ENCODE measurements at places on chromosomes 13 and 19.

- no peak for DNase-seq
Measured at GRCh38 chr19:39917561-39918182, 16.8 kb downstream of the FCGBP start.

DNA sequence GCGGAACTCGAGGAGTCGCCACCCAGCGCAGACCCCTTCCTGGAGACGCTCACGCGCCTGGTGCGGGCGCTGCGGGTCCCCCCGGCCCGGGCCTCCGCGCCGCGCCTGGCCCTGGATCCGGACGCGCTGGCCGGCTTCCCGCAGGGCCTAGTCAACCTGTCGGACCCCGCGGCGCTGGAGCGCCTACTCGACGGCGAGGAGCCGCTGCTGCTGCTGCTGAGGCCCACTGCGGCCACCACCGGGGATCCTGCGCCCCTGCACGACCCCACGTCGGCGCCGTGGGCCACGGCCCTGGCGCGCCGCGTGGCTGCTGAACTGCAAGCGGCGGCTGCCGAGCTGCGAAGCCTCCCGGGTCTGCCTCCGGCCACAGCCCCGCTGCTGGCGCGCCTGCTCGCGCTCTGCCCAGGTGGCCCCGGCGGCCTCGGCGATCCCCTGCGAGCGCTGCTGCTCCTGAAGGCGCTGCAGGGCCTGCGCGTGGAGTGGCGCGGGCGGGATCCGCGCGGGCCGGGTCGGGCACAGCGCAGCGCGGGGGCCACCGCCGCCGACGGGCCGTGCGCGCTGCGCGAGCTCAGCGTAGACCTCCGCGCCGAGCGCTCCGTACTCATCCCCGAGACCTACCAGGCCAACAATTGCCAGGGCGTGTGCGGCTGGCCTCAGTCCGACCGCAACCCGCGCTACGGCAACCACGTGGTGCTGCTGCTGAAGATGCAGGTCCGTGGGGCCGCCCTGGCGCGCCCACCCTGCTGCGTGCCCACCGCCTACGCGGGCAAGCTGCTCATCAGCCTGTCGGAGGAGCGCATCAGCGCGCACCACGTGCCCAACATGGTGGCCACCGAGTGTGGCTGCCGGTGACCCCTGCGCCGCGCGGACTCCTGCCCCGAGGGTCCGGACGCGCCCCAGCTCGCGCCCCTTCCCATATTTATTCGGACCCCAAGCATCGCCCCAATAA is 2.3 kb downstream of the AMH start:
- DNase-seq: no peak

DNA sequence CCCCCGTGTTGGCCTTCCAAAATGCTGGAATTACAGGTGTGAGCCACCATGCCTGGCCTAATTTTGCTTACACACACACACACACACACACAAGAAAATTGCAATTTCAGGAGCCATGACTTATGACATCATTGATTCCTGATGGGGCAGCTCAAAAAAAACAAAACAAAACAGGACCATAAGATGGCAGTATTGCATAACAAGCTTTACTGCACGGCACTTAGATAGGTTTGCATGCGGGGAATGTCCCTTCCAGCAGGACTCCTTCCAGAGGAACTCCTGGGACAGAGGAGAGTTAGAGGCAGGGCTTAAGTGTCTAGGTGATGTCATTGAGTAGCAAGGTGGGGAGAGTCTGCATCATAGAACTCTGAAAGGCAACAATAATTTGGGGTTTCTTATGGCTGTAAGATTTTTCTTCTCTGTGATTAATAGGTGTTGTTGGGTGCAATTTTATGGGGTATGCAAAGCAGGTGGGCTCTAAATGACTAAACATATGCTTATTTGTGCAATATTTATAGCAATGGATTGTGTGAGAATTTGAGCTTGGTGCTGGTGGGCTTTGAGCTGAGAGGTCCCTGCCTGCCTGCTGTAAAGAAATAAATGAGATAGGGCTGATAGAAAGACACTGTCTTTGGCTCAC is 9.0 kb upstream of the ACSBG2 start:
- no peak for DNase-seq

DNA sequence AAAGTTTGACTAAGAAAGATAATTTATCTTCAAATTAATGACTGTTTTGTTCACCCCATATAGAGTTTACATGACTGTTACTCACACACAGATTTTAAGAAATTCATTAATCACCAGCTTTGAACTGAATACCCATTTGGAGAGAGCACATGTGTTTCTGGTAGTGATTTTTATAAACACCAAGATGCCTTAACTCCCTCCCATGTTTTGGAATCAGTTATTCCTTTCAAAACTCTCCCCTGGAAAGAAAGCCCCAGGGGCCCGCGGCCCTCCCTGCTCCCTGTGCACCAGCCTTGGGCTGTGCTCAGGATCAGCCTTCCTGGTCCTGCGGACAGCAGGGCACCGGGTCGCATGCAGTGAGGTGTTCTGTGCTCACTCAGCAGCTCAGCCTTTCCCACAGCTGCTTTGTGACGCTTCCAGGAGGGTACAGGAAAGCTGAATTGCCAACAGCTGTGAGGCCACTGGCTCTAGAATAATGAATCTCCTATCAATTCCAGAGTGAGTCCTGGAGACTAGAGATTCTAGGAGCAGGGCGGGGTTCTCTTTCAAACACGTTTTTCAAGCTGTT is 483.2 kb downstream of the EFNB2 start:
- no peak for DNase-seq

DNA sequence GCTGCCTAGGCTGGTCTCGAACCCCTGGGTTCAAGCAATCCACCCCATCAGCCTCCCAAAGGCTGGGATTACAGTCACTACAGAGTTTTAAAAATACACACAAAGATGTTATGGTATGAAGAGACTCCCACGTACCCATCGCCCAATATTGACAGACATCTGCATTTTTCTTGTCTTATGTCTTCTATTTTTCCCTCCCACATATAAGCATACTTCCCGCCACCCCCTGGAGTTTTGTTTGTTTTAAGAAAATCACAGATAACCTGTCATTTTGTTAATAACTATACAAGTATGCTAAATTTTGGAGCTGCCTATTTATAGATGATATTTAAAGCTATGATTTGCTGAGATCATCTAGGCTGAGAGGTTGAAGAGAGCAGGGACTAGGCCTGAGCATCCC is 6.2 kb upstream of the SMG9 start:
- no peak for DNase-seq

- DNase-seq: peak; percentile 80
Measured at GRCh38 chr13:113176280-113176679, 17.8 kb downstream of the PROZ start.

GRCh38 chr19:1428738-1429391 is 9.3 kb upstream of the RPS15 start:
- no peak for DNase-seq

GRCh38 chr13:67763384-67763783 is 533.2 kb upstream of the PCDH9 start:
- no peak for DNase-seq

DNA sequence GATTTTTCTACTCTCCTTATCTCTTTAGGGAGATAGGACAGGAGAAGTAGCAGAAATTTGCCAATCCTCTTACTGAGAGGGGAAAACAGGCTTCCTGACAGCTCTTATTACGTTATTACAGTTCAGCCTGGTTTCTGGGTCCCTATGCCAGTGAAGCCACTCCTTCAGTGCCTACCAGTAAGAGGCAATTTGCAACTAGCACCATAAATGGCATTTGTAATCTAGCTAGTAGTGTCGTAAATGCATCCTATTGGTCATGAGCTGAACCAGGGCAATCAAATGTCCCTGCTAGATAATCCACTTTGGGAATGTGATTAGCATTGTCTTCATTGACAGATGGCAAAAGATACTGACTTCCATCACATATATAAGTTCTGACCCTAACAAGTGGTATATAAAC is 428.8 kb downstream of the DCT start:
- no peak for DNase-seq

- DNase-seq: no peak
Measured at GRCh38 chr13:98206946-98207345, 29.9 kb upstream of the RNF113B start.

DNA sequence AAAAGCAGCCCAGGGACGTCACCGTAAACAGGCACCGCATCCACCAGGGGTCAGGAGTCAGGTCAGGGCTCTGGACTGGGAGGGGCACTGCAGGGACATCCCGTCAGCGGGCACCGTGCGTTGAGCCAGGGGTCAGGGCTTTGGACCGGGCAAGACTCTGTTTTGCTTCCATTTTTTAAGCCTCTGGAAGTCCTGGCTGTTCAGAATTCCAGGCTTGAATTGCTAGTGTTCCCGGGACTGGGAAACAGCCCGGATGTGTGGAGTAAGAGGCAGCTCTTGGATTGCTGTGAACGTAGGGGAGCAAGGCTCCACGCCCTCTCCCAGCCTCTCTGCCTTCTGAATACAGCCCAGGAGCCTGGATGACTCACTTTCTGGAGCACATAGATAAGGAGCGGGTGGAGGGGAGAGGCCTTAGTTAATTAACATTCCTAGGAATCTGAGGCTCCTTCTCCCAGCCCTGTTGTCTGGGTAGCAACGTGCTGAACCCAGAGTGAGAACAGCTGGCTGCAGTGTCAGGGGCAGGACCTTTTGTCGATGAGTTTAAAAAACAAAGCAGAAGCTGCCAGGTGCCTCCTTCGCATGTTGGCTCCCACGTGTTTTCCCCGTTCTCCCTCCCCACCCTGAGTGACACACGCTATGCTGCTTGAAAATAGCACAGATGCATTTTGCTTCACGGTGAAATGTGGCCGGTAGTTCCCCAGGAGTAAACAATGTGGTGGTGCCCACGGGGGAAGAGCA is 21.9 kb downstream of the ATP11A start:
- DNase-seq: no peak

DNA sequence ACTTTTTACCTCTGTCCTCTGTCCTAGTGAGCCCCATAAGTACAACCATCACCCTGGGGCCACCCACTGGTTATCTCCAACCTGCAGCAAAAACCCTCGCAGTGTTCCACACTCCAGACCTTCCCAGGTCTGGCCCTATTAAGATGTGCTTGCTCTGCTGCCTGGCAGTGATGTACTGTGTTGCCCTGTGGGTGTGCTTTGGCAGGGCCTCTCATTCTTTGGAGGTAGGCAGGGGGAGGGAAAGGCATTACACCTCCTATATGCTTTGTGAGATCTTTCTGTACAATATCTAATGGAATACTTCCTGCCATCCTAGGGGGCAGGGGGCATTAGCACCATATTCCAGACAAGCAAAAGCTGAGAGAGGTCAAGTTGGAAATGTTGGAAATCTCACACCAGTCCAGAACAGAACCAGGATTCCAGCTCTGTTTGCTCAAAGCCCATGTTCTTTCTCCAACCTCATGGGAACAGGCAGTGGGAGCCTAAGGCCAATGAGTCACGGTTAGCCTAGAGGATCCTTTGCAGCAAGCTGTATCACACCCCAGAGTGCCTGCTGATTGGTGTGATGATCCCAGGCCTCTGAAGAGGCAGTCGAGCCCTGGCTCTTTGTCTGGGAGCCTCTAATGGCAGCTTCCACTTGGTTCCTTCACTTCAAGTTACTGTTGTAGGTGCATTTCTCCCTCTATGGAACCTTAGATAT is 59.7 kb upstream of the UBL3 start:
- no peak for DNase-seq

GRCh38 chr19:7729831-7730285 is 2.1 kb downstream of the CLEC4G start:
- DNase-seq: peak; percentile 24

GRCh38 chr19:27964185-27964584 is 1248.8 kb downstream of the UQCRFS1 start:
- no peak for DNase-seq

- DNase-seq: no peak
Measured at GRCh38 chr13:25905611-25906010, 146.2 kb downstream of the SHISA2 start.

GRCh38 chr19:16358456-16358855 is 33.8 kb downstream of the KLF2 start:
- no peak for DNase-seq

DNA sequence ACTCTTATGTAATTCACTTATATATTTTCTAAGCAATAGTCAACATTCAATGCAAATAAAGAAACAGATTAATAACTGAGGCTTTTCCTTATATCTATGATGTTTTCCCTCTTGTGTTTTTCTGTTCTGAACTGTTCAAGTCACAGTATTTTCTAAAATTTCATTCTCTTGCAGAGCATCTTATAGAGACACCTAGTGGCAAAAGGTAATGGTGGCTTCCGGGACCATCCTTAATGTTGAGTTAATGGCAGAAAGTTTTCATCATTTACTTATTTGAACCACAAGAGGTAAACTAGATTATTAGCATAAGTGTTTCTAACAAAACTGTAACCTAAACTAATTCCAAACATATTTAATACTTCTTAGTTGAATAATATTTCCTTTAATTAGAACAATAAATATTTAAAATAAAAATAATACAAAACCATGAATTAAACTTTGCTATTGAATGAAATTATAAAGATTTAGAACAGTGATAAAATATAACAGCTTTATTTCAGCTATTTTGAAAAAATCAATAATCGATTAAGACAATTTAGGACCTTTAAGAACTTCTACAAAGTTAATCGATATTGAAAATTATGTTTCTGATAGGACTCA is 1.7 kb upstream of the SLITRK5 start:
- DNase-seq: no peak

DNA sequence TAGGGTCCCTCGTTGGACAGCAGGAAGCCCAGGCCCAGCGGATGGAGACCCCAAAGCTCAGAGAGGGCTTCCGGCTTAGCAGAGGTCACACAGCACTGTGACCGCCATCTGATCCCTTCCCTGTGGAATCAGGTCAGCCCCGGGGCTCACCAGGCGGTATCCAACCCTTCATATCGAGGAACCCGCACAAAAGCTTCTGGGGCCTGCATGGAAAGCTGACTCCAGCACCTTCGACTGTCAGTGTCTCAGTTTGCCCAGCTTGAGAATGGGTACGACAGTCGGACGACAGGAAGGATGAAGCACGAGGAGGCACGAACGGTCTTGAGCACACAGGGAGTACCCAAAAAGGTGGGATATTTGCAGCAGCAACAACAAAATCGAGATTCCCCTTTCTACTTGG is 2.6 kb downstream of the TLE5 start:
- DNase-seq: no peak

- no peak for DNase-seq
Measured at GRCh38 chr19:40264314-40265054, 20.7 kb downstream of the AKT2 start.

DNA sequence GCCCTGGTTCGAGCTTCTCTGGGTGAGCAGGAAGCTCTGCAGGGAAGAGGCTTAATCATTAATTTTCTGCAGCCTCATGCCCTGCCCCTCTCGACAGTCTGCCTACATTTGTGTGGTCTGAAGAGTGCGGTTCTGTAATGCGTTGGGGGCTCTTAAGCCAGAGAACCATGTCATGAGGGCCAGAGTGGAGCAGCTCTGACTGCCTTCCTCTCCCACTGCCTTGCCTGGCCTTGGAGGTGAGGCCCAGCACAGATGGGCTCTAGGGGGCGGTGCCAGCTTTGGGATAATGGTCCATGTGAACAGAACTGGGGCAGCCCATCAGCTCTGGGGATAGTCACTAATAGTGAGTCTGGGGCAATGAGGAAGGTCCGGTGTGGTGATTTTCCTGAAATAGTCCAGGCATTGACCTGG is 5.7 kb downstream of the FGF9 start:
- DNase-seq: no peak

GRCh38 chr19:1855828-1856255 is 7.5 kb downstream of the KLF16 start:
- no peak for DNase-seq
